ENCODE measurements at places on chromosomes 1 and 21.

- no peak for DNase-seq
Observed at GRCh38 chr1:223123011-223123610, 19.9 kb downstream of the TLR5 start.

DNA sequence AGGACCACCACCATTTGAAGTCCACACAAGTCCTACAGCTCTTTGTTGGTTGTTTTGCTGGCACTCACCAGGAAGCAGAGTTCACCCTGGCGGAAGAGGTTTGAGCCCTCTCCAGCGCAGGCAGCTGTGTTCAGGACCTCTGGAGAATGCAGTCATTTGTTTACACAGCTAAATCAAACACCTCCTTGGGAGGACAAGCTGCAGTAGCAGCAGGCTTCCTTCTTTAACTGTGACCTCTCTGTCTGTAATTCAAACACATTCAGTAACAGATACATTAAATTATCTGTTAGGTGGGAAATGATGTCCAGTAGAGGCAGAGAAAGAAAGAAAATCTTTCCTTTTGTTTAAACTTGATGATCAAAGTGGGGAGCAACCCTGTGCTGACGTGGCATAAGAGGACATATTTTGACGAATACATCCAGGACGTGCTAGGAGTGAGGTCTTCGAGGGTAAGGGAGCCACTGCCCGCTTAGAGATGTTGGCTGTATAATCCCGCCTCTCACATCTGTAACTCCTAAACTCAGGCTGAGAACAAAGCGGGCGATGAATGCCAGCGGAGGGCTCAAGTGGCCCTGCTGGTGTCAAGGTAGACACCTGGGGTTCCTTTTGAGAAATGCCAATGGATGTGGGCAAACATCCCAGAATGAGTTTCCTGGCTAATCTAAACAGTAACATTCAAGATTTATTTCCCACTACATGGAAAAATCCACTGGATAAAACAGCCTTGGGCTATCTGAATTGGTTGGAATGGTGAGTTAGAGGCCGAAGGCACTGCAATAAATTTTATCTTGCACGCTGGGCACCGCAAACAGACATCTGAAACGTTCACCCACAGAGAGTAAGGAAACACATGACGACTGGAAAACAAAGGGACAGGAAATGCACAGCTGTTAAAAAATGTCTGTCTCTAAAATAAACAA is 51.7 kb downstream of the ABCA4 start:
- DNase-seq, result no peak

- DNase-seq, result no peak
Observed at GRCh38 chr1:75725861-75726361, 1.4 kb downstream of the ACADM start.

- no peak for DNase-seq
Observed at GRCh38 chr1:58443986-58444868, 102.3 kb downstream of the OMA1 start.

DNA sequence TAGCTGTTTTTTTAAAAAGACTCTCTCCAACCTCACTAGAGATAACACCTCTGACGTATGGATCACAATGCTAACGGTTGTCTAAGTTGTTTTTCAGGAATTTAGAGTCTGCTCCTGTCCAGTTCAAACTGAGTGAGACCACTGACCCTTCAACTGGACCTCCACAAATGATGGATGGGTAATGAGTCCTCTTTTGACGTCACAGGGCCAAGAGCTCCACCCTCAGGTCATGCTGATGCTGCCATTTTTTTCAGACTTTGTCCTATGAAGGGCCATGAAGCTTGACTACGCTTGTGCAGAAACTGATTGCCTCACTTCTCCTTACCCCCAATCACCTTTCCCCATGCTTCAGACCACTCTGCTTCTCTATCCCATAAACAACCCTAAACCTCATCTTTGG is 16.6 kb downstream of the GRIK3 start:
- DNase-seq, result no peak

GRCh38 chr21:32484706-32485380 is 72.3 kb downstream of the EVA1C start:
- DNase-seq, result no peak

DNA sequence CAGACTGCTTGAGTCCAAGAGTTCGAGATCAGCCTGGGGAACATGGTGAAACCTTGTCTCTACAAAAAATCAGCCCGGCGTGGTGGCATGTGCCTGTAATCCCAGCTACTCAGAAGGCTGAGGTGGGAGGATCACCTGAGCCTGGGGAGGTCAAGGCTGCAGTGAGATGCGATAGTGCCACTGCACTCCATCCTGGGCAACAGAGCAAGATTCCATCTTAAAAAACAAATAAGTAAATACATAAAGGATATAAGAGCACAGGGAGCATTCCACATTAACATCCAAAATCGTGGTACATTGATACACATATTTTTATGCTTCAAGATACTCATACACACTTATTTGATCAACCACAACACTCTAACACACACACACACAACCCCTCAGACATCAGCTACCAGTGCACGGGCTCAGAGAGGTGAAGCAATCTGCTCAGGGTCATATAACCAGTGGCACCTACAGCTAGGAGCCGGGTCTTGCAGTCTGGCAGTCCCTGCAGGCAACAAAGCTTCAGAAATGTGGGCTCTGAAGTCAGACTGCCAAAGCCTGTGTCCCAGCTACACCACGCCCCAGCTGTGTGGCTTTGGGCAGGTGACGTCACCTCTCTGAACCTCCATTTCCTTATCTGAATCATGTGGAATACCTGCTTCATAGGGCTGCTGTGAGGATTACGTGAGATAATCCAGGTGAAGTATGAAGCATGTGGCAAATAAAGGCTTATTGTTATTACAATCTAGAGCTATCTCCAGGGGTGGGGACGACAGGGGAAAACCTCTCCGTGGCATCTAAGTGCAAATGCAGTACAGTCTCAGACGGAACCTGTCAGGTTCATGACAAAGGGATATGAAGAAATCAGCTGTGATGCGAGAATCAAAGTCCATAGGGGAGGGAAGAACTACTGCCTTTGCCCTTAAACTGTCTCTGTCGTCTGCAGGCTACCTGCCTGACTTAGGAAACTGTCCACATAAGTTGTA is 4.8 kb upstream of the CRYBG2 start:
- peak; percentile 75 for DNase-seq

- no peak for DNase-seq
Observed at GRCh38 chr21:30326390-30326789, 6.3 kb upstream of the KRTAP26-1 start.

GRCh38 chr1:161164901-161165610 is 1.2 kb upstream of the PPOX start:
- no peak for DNase-seq

- no peak for DNase-seq
Observed at GRCh38 chr1:225578251-225578977, 74.5 kb downstream of the ENAH start.

GRCh38 chr1:61888808-61889207 is 146.5 kb downstream of the PATJ start:
- no peak for DNase-seq

DNA sequence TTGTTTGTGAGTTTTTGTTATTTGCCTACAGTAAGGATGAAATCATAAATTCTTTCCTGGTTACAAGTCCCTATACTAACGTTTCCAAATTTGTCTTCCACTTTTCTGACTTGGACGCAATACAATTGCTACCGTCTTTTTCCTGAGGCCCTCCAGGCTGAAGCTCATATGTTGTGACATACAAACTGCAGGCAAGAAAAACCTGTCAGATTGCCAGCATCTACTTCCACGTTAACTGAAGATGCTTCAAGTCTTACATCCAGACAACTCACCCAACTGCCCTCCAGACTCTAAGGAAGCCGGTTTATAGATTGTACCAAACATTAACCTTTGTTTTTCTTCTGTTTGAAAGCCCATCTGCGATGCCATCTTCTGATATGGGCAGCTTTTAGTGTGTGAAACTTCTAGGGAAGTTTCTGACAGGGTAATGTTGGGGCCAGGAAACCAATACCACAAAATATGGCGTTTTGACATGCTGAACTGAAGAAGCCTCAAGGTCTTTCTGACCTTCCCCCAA is 21.4 kb upstream of the RNF11 start:
- DNase-seq, result no peak

GRCh38 chr1:246801241-246802020 is 77.2 kb downstream of the SCCPDH start:
- no peak for DNase-seq

DNA sequence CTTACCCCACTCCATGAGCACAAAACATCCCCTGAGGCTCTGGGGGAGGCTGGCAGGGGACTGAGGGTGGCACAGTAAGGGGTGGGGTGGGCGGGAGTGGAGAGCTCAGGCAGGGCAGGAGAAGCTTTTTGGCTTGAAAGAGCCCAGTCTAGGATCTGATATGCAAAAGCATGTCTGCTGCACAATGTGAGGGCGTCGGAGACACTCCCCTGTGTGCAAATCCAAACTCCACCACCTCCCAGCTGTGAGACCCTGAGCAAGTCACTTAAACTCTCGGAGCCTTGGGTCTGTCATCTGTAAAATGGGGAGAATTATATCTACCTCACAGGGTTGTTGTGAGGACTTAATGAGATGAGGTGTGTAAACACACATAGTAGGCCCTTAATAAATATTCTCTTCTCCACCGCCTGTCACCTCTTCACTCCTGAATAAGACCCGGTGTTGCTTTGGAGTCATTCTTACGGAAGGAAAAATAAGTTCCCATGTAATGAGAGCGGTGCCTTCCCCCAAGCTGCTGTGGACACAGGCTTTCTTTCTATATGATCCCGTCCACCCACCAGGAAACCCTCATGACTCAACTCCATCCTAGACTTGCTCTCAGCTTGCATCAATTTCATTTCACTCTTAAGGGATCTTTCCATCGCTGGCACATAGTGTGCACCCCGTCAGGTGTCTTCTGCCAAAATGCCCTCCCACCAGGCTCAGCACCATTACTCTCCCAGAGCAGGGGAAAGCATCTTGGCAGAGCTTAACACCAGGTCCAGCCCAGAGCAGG is 12.5 kb downstream of the KCNN3 start:
- no peak for DNase-seq

- peak; percentile 64 for DNase-seq
Observed at GRCh38 chr1:64744492-64745180, at the start of gene RAVER2. RAVER2 (plus strand) TSS chr1:64745075; CDS start chr1:64745173, 98 bp downstream.

GRCh38 chr1:3012456-3013291 is 8.6 kb upstream of the ACTRT2 start:
- DNase-seq, result peak; percentile 48

GRCh38 chr1:179168536-179168935 is 60.9 kb downstream of the ABL2 start:
- DNase-seq, result no peak

- no peak for DNase-seq
Observed at GRCh38 chr1:232789651-232790050, 15.6 kb upstream of the MAP10 start.

GRCh38 chr1:84164161-84164560 is 20.1 kb downstream of the PRKACB start:
- no peak for DNase-seq

DNA sequence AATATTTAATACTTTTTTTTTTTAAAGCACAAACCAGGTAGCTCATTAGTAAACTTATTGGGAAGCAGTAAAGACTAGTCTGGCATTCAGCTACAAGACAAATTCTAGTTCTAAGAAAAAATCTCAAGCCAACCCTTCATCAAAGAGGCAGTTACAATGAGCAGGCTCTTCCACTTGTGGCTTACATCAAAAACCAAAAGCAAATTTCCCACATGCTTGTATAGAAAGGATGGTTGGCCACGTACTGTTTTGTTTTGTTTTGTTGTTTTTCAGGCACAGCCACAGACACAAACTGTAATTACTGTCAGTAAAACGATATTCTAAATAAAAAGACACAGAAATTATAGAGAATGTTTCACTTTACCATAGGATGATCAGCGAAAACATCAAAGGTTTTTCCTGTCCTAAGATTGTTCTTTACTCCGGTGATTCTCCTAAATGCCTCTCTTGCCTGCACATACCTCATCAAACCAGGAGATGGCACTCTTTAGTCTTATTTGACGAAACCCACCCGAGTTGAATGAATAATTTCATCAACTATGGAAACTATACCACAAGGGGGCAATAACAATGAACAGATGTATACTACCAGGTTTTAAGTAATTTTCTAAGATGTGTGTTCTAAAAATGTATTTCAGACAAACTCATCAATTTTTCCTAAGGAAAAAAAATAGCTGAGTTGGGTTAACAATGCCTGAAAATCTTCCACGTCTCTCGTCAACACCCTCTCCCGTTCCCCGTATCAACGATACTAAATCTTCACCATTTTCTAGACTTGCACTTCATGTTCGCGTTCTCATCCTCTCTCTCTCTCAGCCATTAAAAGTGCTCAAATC is 26.9 kb downstream of the RPL5 start:
- peak; percentile 36 for DNase-seq

GRCh38 chr1:84083307-84083706 is 60.8 kb upstream of the PRKACB start:
- DNase-seq, result no peak
